ENCODE measurements at places on chromosomes 1 and 21.
A peak's percentile ranks its signal among the peaks of the same experiment; 100 is the strongest.

- no peak for DNase-seq
These were observed 490 bp downstream of the SERINC2 start for GRCh38 chr1:31413405-31414001.

GRCh38 chr1:228385232-228385631, 21.4 kb downstream of the TRIM11 start:
- DNase-seq = no peak

- DNase-seq = no peak
These were observed 449.0 kb downstream of the MATN1 start for GRCh38 chr1:30274173-30274970.

DNA sequence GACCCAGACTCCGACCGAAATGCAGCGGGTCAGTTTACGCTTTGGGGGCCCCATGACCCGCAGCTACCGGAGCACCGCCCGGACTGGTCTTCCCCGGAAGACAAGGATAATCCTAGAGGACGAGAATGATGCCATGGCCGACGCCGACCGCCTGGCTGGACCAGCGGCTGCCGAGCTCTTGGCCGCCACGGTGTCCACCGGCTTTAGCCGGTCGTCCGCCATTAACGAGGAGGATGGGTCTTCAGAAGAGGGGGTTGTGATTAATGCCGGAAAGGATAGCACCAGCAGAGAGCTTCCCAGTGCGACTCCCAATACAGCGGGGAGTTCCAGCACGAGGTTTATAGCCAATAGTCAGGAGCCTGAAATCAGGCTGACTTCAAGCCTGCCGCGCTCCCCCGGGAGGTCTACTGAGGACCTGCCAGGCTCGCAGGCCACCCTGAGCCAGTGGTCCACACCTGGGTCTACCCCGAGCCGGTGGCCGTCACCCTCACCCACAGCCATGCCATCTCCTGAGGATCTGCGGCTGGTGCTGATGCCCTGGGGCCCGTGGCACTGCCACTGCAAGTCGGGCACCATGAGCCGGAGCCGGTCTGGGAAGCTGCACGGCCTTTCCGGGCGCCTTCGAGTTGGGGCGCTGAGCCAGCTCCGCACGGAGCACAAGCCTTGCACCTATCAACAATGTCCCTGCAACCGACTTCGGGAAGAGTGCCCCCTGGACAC, 534 bp downstream of the C1orf56 start:
- no peak for DNase-seq

- DNase-seq = no peak
These were observed 59.5 kb downstream of the KCNN3 start for GRCh38 chr1:154810571-154810970.

DNA sequence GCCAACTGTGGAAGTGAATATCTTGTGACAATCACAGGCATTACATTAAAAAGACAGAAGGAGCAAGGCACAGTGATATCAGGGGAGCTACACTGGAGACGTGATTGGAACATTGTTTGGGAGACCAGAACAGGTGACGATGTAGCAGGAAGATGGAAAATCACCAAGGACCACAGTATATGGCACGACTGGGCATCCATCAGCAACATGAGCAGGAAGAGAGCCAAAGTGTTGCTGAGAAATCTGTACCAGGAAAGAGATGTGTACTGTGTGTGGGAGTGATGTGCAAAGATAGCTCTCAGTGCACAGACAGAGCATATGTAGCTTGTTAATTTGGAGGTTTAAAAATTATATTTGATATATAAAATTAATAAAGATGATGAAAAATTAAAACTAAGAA, 790.6 kb upstream of the ADGRL2 start:
- no peak for DNase-seq

GRCh38 chr1:244952280-244952933, 88.1 kb upstream of the HNRNPU start:
- DNase-seq = no peak

DNA sequence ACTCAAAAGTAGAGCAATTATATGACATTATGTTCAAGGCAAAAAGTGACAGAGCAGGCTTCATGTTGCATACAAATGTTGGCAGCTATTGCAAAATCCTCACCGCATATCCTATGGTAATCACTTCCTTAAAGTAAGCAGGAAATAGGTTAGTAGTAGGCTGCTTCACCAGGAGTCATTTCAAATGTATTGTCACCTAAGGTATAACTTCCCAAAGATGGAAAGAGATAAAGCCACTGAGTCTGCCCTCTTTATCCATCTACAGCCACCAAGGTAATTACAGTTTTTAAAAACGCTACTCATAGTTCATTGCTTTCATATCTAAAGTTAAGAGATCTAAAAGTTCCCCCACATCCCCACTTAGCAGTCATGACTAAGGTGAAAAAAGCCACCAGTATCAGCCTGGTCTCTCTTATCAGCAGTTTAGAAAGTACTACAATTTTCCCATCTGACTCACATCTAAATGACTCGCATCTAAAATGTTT, 31.6 kb upstream of the UBE2U start:
- no peak for DNase-seq

GRCh38 chr1:46686255-46686654, 14.6 kb downstream of the TEX38 start:
- no peak for DNase-seq

DNA sequence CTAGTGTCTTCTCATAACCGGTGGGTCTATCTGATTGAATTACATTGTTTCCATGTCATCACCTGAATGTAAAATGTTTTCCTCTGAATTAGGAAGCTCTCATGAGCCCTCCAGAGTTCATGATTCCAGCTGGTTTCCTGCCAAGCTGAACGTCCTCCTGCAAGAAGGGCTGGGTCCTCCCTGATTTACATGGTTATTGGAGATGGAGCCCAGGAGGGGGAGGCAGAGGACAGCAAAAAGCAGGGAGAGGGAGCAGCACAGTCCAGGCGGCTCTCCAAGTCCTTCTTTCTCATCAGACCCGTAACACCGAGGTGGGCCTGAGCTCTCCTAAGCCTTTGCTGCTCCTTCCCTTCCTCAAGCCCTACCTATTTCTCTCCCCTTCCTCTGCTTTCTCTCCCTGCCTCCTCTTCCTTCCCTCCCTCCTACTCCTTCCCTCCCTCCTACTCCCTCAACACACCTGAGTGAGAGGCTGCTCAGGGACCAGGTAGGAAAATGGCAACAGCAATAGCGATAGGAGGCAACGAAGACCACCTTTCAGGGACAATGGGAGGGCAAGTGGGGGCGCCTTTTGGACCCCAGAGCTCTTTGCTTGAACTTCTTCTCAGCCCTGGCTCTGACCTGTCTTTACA, 265.9 kb downstream of the PRDM2 start:
- DNase-seq = peak; percentile 35

- no peak for DNase-seq
These were observed 455.3 kb downstream of the KCNT2 start for GRCh38 chr1:196152975-196153374.

- no peak for DNase-seq
These were observed 1443.7 kb downstream of the MRPL39 start for GRCh38 chr21:24163539-24163938.

- no peak for DNase-seq
These were observed 4.7 kb downstream of the OR2B11 start for GRCh38 chr1:247453245-247453644.

- DNase-seq = no peak
These were observed 44.6 kb downstream of the TOR3A start for GRCh38 chr1:179126338-179127060.

GRCh38 chr21:40254540-40255465, 387.6 kb downstream of the PCP4 start:
- no peak for DNase-seq

- DNase-seq = no peak
These were observed 92.5 kb downstream of the RNF220 start for GRCh38 chr1:44497422-44498170.

GRCh38 chr1:174217248-174217647, 57.9 kb downstream of the RABGAP1L start:
- DNase-seq = no peak

- no peak for DNase-seq
These were observed 103.0 kb downstream of the LAMC2 start for GRCh38 chr1:183289051-183289496.

GRCh38 chr1:39795651-39796050, 7.0 kb upstream of the BMP8B start:
- DNase-seq = no peak

- no peak for DNase-seq
These were observed 40.9 kb downstream of the ALPL start for GRCh38 chr1:21550097-21550496.

DNA sequence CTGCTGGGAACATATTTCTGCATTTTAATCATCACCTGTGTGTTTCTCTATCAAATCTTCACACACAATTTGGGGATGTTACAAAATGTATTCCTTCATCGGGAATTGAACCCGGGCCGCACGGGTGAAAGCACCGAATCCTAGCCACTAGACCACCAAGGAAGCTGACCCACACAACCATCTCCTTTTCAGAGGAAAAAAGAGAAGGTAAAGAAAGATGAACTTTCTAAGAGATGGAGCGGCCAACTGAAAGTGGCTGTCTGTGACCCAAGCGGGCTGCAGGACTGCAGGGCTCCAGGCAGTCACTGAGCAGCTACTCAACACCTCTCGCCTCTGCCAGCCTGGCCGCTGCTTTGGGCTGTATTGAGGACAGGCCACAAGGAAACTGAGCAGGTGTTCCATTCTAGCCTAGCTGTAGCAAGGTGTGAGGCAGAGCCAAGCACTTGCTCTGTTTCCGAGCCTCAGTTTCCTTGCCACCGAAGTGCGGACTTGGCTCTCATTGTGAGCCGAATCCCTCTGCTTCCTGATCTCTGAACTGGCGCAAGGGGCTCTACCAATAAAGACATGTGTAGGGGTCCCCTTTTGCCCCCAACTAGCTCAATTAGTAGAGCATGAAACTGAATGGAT, 156.9 kb upstream of the NBPF11 start:
- no peak for DNase-seq

DNA sequence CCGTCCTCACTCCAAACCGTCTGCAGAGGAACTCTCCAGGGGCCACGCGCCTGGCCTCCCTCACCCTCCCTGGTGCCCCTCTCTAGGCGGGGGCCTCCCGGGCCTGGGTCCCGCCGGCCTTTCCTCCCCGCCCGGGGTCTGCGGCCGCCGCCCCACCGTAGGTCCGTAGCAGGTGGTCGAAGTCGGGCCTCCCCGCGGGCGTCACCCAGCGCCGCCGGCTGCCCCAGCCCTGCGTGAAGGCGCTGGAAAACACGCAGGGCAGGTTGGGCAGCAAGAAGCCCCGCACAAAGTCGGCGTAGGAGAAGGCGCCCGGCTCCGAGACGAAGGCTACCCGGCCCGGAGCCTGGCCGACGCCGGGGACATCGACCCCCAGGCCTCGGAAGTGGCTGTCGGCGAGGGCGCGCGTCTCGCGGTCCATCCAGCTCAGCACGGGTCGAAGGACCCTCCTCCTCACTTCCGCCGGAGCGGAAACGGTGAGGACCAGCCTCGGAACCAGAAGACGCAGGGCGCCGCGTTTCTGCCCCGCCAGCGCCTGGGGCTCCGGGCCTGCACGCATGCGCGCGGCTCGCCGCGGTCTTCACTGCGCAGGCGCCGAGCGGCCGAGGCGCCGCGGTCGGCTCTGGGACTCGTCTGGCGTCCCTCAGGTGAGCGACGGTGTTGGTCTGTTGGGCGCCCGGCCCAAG, at the start of the genes JMJD4 and SNAP47:
Gene JMJD4, minus strand, starts transcription at position 447 of the 683 bp plus-strand sequence. Its CDS starts 29 bp downstream, at position 418.
Gene SNAP47, plus strand, starts transcription at position 580 of the 683 bp plus-strand sequence. CDS start 12,302 bp downstream, outside the sequence.
- DNase-seq = peak; percentile 7

DNA sequence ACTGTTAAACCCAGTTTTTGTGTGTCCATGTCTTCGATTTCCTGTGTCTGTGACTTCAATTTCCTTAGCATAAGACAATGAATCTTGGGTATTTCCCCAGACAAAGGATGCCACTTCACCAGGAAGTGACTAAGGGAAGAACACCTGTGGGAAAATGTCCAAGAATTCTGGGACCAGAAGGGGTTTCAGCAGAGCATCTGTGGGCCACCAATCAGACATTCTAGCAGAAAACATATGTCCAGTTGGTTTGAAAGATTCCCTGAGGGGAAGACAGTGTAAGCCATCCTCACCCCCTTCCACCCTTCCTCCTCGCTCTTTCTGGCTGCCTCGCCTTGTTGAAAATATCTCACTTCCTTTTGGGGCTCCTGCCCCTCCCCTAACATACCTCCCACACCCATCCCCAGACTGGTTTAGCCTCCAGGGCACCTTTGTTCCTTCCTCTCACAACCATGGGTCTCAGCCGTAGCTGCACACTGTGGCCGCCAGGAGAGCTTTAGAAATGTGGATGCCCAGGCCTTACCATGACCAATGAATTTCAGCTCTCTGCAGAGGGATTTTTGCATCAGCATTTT, 25.5 kb upstream of the IFNAR1 start:
- DNase-seq = no peak

DNA sequence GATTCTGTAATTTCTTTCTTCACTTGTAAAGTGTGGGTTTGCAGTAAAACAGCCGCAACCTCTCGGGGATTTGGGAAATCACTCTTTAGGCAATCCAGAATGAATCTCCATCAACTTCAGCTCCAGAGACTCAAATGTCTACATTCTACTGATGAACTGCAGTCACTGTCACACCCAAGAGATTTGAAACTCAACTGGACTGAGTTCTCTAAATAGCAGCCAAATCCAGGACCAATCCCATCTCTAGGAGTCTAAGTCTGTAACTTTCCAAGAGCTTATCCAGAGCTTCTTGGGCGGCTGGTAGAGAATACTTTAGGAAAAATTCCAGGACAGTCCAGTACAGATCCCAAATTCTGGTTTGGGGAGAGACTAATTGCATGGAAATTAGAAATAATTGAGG, 62.9 kb downstream of the ADAMTS1 start:
- no peak for DNase-seq

DNA sequence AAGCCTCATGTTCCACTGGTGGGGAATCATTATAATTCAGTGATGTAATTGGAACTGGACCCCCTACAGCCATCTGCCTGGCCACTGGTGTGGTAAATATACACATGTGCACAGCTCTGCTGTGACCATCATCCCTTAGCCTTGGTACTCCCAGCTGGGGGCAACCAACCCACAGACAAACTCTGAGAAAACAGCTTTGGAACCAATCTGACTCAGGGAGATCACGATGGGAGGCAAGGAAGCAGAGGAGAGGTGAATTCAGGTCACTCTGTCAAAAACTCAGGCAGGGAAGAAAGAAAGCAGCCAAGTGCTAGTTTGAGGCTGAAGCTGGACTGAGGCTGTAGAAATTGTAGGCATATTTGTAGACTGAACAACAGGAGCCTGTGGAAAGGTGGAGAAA, 197.8 kb upstream of the GALNT2 start:
- DNase-seq = no peak

- DNase-seq = no peak
These were observed 79.9 kb downstream of the CD247 start for GRCh38 chr1:167438171-167439138.

DNA sequence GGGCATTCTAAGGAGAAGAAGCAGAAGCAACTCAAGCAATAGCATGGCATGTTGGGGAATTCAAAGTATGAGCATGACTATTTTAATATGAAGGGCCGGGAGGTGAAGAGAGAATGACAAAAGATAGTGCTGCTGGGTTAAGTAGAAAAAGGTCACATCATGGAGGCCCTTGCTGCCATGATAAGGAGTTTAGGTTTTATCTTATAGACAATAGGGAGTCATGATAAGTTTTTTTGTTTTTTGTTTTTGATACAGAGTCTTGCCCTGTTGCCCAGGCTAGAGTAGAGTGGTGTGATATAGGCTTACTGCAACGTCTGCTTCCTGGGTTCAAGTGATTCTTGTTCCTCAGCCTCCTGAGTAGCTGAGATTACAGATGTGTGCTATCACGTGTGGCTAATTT, 3.1 kb downstream of the BNIPL start:
- DNase-seq = no peak
